Regular cardiac myocyte (primary cell): ENCODE measurements at places on chromosomes 2 and 18. TPM values are rescaled to one million over a fixed set of nuclear protein-coding genes. Genes with fewer than 3 reads are reported as not detected.

The TET3 gene
- total RNA-seq = 1.7 and 2.5 TPM in 2 replicates

The IL36A gene
- total RNA-seq = not detected in 2 replicates

The STAT4 gene
- total RNA-seq = 1.7 and 11.6 TPM in 2 replicates

The VWA3B gene
- not detected in 2 replicates for total RNA-seq

The GKN1 gene
- not detected in 2 replicates for total RNA-seq

The DOK1 gene
- 74.6 and 108 TPM in 2 replicates for total RNA-seq

The SERPINB12 gene
- not detected in 2 replicates for total RNA-seq

The MEIS1 gene
- total RNA-seq = 28.8 and 32.4 TPM in 2 replicates

The IGFBP5 gene
- 363 and 386 TPM in 2 replicates for total RNA-seq

The SLC5A7 gene
- total RNA-seq = not detected in 2 replicates
